ENCODE measurements at places on chromosomes 12 and 14. TPM values are rescaled to one million over a fixed set of nuclear protein-coding genes. Genes with fewer than 3 reads are reported as not detected.

- no peak for DNase-seq
Measured at GRCh38 chr14:24098927-24099813, 5.1 kb downstream of the PCK2 start.

DNA sequence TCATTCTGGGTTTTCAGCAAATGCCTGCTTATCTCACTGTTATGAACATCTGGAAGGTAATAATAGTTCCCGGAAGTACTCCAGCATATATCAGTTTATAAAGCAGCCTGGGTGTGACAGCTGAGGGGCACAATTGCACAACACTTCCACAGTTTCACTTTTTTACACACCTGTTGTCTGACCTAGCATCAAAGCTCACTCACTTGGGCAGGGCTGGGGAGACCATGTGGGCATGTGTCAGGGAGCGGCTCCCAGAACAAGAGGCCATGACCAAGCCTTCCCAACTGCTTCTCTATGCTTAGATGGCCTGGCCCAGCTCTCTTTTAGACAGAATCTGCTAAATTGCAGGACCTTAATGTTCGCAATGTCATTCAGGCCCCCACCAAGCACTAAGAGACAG lies 51.1 kb upstream of the RIC8B start:
- DNase-seq: no peak

GRCh38 chr12:55253281-55253680 lies 8.9 kb downstream of the OR6C74 start:
- no peak for DNase-seq

- no peak for DNase-seq
Measured at GRCh38 chr14:77041881-77042545, 13.5 kb upstream of the IRF2BPL start.

- no peak for DNase-seq
Measured at GRCh38 chr12:113485330-113485729, 13.7 kb upstream of the LHX5 start.

DNA sequence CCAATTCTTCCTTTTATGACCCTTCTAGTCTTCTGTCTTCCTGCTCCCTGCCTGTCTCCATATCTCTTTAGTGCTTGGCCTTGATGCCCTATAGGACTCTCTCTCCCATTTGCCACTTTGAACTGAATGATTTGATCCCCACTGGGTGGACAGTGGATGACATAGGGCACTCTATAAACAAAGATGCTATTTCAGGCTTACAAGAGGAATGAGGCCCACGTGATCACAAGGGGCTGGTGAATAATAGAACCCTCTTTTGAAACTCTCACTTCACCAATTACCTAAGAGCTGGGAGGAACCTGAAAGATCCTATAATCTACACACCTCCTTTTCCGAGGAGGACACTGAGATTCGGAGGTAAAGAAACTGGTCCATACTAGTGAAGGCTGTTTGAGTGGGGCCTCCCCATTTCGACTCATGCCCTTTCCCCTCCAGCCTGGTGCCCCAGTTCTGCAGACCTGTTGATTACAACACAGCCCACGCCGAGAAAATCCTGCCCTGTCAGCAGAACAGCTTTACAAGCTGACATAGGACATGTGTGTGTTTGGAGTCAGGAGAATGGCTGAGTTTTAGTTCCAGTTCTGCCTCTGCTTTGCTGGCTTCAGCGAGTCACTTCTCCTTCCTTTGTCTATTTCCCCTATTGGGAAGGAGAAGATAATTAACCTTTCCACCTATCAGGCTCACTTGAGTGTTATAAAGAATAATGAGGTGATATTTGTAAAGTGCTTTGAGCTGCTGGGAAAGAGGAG lies 400.3 kb downstream of the ZFP36L1 start:
- no peak for DNase-seq

GRCh38 chr14:92481811-92482555 lies 31.6 kb upstream of the RIN3 start:
- DNase-seq: no peak

GRCh38 chr12:69254046-69254445 lies 14.7 kb downstream of the CPSF6 start:
- no peak for DNase-seq

- peak; percentile 51 for DNase-seq
Measured at GRCh38 chr12:6540181-6540877, 6.0 kb downstream of the GAPDH start.

GRCh38 chr12:69623970-69624369 lies 13.3 kb upstream of the LRRC10 start:
- no peak for DNase-seq

DNA sequence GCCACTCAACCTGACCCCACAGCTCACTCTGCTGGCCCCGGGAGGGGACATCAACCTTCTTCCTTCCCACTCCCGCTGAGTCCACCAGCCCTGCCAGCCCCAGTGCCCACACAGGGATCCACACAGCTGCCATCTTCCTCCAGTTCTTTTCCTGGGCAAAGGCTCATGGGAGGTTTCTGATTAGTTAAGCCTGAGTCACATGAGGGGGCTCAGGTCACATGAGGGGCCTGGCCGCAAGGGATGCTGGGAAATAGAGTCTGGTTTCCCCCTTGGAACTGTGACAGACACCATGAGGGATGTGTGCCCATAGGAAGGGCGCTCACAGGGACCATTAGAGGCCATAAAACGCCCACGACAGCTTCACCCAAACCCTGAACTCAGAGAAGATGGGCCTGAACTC lies 228.7 kb upstream of the SFSWAP start:
- no peak for DNase-seq

DNA sequence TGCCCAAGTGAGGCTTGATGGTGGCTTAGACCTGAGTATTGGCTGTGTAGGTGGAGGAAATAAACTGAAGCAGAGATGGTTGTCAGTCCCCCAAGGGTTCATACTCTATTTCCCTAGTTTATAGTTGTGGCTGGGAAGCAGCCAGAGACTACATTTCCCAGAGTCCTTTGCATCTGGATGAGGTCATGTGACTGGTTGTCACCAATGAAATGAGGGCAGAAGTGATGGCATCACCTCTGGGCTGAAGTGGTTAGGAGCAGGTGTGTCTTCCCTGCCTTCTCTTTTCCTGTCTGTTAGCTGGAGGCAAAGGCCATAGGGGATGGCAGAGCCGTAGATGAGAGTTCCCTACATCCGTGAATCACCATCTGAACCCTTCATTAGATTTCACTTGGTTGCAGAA lies 16.3 kb upstream of the NOS1 start:
- no peak for DNase-seq

DNA sequence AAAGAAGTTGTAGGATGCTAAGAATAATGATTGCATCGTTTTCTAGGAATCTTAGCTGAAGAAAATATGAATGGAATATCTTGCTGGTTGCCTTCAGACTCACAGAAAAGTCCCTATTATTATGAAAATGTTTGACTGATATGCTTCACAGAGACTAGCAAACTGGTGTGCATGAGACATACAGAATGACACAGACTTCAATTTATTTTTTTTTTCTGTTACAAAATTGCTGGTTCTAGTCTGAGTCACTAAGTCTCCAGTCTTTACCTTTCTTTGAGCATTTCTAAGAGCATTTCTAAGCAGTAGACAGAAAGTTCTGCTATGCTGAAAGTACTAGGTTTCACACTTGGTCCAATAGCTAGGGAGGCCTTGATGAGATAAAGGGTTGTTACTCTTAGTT lies 377.6 kb upstream of the ATP2B1 start:
- DNase-seq: no peak

DNA sequence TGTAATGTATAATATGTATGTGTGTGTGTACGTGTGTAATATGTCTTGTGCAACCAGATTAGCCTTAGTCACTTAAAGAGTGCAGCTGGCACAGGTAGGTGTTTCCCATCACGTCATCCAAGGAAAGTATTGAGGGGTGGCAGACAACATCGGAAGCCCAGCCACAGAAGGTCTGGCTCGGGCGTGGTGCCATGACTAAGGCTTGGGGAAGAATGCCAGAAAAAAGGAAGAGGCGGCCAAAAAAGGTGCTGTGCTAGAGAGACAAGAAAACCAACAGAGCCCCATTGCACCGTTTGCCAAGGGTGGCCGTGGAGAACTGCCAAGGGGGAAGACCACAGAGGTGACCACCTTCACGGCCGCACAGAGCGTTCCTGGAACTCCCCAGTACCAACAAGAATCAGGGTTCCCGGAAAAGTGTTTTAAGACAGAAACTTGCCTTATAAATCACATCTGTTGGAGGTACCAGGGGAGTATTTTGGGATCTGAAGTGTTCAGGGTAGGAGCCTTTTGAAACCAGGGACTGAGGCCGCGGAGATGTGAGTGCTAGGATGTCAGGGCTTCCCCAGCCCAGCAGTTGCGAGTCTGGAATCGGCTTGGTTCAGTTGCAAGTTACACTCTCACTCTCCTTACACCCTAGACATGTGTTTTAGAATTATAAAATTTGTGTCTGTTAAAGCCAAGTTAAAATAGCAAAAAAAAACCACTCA lies 131.2 kb upstream of the DYRK2 start:
- DNase-seq: no peak

DNA sequence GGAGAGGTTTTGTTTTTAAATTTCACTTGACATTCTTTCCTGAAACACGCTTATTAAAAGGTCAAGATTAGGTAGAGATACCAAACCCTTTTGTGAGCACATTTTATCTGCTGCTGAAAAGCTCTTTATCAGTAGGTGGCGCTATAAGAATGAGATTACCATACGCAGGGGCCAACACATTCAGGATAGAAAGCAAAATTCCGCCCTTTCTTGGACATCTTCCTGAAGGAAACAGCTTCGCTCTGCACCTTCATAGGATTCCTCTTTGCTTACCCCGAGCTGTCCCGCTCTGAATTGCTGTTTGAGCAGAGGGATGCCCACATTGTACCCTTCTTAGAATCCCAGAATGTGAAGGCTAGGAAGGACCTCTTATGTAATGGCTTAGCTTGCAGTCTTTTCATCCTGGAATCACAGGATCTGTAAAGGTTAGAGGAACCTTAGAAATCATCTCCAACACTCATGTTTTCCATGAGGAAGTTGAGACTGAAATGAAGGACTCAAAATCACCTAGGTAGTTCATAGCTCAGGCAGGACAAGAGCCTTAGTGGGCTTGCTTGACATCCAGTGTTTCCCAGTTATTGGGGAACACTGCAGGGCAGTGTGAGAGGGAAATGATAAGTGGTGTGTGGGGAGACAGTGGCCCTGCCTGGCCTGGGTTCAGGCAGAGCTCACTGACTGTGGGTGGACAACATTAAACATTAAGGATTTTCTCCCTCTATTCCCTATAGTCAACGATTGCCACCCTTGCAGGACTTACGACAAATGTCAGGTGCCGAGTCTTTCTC lies 38.7 kb upstream of the CRY1 start:
- DNase-seq: no peak

GRCh38 chr14:90060312-90060964 lies 1.4 kb upstream of the KCNK13 start:
- peak; percentile 49 for DNase-seq

DNA sequence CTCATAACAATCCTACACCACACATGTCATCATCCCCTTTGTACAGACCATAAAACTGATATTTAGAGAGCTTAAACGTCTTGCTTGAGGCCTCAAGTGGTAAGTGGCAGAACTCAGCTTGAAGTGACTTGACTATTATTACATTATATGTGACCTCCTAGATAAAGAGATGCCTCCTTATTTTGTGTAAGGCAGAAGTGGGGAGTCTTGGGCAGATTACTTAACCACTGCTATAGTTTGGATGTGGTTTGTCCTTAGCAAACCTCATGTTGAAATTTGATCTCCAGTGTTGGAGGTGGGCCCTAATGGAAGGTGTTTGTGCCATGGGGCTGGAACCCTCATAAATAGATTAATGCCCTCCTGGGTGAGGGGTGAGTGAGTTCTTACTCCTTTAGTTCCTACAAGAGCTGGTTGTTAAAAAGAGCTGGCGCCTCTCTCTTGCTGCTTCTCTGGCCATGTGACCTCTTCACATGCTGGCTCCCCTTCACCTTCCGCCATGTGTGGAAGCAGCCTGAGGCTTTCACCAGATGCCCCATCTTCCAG lies 37.4 kb downstream of the RCOR1 start:
- DNase-seq: no peak

GRCh38 chr14:37172936-37173614 lies 669 bp upstream of the SLC25A21 start:
- no peak for DNase-seq

GRCh38 chr14:51547701-51548100 lies 104.0 kb upstream of the FRMD6 start:
- DNase-seq: no peak

DNA sequence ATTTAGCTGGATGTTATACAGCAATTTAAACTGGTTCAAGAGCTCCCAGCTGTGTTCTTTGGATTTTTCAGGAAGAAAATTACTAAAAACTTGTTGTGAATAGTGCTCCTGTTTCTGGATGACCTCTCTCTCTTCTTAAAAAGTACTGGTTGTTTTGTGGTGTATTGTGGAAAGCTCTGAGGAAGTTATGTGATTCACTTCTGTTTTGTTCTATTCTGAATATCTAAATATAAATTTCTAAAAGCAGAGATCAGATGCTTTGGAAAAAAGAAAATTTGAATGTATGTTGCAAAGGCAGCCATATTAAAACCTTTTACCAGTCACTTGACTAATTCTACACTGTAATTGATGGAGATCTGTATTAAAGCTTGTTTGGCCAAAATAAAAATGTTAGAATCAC lies 3.4 kb upstream of the C3AR1 start:
- no peak for DNase-seq

DNA sequence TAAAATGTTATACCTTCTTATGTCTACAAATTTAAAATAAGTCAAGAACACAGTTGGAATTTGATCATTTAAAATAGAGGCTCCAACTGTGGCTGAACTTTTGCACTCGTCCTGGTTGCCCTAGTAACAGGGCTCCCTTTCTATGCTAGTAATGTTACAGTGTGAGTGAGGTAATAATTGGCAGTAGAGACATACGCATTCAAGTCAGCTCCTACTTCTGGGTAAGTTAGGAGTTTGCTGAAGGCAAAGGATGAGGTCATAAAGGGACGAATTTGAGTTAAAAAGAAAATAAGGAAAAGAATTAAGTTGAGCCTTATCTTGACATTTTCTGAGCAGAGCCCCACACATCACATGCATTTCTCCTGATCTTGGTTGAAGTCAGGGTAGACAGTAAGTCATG lies 129.1 kb downstream of the TMEM117 start:
- no peak for DNase-seq

DNA sequence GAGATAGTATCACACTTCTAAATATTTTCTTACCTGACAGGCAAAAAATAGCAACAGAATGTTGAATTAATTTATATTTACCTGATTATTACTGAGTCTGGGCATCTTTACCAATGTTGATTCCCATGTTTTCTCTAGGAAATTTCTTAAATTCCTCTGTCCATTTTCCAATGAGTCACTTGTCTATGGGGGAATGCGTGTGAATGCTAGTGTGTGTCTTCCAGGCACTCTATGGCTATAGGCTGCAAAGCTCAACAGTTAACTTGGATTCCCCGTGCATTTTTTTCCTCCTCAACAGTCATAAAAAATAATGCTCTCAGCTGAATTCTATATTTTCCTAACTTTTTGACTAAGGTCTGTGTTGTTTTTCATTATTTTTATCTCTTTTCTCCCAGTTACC lies 1385.8 kb upstream of the FLRT2 start:
- DNase-seq: no peak

GRCh38 chr14:22221508-22221907 lies 367.5 kb downstream of the DAD1 start:
- no peak for DNase-seq

Gene MGAT4C
- total RNA-seq: under 0.01 TPM

Gene MMP14
- 2.6 TPM for total RNA-seq

Gene PFKM
- total RNA-seq: 55.2 TPM

Gene ZFHX2
- 2.5 TPM for total RNA-seq

Gene TBX3
- not detected for total RNA-seq

Gene ATL1
- 1.3 TPM for total RNA-seq

Gene FOXG1
- total RNA-seq: not detected

Gene SSTR1
- total RNA-seq: not detected
